ENCODE measurements at places on chromosomes 5 and 9.

- peak; percentile 4 for DNase-seq
Observed at GRCh38 chr5:68661237-68661636, 432.6 kb upstream of the SLC30A5 start.

- DNase-seq = no peak
Observed at GRCh38 chr5:136081217-136081591, 51.4 kb upstream of the SMAD5 start.

DNA sequence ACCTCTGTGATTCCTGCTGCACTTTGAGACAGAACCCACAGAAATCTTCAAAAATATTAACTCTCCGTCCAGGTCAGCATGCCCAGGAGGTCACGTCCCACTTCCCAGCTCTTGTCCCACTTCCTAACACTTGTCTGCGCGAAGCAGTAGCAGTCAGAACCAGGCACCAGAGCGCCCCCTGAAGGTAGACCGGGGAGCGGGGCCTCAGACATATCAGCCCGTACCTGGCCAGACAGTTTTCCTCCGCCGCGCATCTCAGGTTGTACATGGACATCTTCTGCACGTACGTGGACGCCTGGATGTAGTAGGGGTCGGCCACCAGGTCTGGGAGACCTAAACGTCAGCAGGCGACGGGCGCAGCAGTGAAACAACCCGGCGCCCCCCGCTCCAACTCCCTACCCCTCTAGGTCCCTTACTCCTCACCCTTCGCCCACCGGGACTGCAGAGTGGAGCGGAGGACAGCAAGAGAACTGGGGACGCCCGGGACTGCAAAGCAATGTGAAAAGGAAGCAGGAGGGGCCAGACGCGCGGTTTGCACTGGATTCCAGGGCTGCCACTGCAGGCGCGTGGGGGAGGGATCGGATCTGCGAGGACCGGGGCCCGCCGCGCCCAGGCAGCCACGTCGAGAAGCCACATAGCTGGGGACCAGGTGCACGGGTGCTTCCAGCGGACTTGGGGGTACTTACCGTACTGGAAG lies 1.2 kb downstream of the LOX start:
- no peak for DNase-seq

- no peak for DNase-seq
Observed at GRCh38 chr9:23635276-23635675, 190.8 kb downstream of the ELAVL2 start.

DNA sequence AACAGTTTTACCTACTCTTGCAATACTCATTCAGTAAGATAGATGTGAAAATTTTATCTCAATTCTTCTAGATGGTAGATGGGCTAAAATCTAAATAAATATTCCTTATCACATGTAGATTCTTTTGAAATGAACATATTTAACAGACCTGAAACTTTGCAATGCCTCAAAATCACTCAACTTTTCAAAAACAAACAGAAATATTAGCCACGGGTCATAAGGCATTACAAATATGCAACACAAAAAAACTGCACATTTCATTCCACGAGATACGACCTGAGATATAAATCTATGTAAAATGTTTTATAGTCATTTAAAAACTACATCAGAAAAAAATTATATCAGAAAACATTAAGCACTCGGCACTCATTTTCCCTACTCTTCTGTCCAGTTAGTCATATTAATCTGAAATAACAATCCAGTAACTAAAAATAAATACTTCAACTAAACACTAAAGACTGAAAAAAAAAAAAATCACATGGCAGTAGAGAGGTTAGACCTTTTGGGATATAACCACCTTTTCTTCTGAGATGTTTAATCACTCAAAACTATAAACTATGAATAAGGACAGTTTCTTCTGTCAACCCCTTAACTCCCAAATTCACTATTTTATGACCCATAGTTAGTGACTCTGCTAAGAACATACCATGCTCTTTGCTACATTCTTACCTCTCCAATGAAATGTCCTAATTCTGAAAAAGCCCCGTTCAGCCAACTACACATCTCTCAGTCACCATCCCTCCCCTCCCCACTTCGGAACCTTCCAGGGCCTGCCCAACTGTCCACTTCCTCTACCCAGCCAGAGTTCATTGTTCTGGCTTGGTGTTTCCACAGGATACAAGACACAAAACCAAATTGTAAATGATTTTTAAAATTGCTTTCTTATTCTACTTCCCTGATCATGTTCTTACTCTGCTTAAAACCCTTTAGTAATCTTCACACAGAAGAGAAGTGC lies 6.4 kb downstream of the HOMER1 start:
- no peak for DNase-seq

DNA sequence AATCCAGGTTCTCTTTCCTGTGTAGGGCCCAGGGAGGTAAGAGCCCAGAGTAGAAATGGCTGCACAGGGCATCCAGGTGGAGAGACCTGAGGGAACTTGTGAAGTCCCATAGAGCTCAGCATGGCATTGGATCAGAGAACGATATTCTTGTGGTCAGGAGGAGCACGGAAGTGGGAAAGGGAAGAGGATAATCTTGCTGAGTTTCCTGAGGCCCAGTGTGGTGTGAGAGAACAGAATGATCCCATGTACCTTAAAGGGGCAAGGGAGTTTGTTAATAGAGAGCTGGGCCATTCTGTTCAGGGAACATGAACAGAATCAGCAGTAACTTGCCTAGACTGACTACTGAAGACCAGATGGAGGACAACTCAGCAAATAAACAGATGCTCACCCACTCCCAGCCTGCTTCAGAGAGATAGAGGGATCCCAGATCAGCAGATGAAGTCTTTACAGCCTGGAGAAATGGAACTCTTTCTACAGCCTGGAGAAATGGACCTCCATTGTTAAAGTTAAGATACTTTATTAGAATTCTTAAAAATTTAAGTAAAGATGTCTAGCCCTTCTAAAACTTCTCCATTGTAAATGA lies 119.7 kb upstream of the ELL2 start:
- DNase-seq = no peak

GRCh38 chr9:2465921-2466460 lies 155.6 kb upstream of the VLDLR start:
- DNase-seq = no peak

DNA sequence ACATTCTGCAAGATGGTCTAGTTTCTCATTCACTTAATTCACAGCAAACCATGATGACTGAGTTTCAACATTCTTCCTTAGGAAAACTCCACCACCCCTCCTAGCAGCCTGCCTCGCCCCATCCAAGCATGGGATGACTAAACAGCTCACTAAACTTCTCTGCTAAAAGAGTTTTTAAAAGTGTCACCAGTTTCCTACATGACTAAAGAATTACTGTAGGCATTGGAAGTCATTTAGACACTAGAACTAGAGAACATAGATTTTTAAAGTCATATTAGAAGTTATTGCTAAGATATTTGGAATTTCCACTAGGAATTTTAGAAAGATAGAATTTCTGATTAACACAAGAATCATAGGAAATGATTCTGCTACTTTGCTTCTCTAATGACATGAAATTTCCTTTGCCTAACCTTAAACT lies 5.5 kb upstream of the ESM1 start:
- no peak for DNase-seq

GRCh38 chr9:104993291-104993963 lies 65.5 kb upstream of the ABCA1 start:
- peak; percentile 42 for DNase-seq

- DNase-seq = no peak
Observed at GRCh38 chr5:25009063-25009462, 364.3 kb upstream of the CDH10 start.

DNA sequence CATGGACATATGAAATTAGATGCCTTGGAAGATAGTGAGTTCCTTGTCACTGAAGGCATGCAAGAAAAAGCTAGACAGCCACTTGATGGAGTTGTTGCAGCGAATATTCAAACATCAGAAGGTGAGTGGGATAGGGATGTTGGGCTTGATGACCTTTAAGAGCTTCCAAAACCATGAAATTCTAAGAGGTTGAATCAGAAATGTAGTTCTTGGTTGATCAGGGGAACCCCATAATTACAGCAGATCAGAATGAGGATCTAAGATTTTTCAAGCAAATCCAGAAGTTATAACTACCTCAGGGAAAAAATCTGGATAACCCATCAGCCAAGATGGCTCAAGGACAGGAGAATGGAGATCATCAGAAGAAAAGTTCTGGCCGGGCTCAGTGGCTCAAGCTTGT lies 244.3 kb upstream of the NR4A3 start:
- no peak for DNase-seq

- no peak for DNase-seq
Observed at GRCh38 chr5:135029477-135030122, 4.4 kb downstream of the PITX1 start.

DNA sequence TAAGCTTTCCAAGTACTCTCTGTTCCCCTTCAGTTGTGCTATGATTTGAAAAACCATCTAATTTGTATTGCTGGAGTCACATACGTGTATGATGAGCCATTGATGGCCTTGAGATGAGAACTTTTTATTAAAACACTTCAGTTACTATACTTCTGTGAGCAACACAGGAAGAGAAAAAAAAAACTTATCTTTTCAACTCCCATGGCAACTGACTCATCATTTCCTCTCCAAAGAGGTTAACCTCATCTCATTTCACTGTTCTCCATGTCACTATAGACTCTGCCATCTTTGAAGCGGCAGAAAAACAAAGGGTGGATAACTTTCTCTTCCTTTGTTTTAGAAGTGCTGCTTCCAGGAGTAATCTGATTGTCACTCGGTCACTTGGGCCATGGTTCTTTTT lies 104.3 kb upstream of the PCSK1 start:
- DNase-seq = no peak

DNA sequence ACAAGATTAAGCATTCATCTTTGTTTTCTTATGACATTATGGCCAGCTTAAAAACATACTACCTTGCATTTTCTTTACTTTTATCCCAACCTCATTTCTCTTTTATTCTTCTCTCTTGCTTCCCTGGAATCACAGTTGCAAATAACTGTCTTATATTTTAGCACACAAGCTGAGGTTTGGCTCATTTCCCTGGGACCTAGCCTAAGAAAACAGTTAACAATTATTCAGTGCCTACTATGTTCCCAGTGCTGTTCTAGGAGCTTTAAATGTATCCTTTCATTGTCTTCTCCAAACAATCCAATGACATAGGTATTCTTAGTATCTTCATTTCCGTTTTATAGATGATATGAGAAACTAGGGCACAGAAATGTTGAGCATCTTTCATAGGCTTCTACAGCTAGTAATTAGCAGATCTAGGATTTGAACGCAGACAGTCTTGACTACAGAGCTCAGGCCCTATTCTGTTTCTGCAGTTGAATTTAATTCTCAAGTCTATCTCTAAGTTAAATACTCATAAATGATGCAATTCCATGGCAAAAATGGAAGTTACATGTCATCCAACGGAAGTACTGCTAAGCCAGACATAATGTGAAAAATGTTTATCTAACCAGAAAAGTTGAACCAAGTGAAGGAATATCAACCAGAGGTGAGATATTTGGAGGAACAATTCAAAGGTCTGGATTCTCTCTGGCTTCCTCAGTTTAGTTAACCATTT lies 52.3 kb upstream of the MTAP start:
- DNase-seq = no peak

- no peak for DNase-seq
Observed at GRCh38 chr5:133936651-133937015, 31.8 kb downstream of the C5orf15 start.

DNA sequence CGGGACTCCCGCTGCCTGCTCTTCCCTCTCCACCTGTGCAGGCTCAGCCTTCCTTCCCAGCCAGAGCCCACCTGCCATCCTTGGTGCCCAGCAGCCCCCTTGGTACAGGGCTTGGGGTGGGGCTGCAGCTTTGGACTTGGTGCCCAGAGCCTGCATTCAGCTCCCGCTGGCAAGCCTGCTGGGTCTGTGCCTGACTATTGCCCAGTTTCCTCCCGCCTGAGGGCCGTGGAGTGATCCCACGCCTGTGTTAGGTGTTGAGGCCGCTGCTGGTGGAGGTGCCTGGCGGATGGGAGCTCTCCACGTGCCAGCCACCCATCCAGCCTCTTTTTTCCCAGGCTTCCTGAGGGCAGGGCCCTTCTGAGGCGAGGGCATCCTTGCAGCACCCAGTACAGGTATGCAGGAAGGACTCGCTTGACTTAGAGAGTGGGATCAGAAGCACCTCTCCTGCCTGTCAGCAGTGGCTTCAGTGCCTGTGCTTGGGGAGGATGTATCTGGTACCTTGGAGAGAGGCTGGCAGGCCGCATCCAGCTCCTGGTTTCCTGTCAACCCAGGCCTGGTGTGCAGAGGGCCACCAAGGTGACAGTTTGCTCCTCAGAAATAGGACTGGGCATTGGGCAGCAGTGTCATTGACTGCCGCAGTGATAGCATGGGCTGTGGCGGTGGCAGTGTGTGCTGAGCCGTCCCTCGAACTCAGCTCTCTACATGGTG lies 7.8 kb downstream of the RXRA start:
- DNase-seq = no peak
